Mesothelial cell of epicardium (in vitro differentiated cells): ENCODE measurements at places on chromosomes 1 and 21.

GRCh38 chr1:202144402-202145067 is at the start of gene ARL8A:
TSS of gene ARL8A (minus strand) at chr1:202144737. CDS start at chr1:202144572, 165 bp downstream.
- DNase-seq: peak; percentile 80

DNA sequence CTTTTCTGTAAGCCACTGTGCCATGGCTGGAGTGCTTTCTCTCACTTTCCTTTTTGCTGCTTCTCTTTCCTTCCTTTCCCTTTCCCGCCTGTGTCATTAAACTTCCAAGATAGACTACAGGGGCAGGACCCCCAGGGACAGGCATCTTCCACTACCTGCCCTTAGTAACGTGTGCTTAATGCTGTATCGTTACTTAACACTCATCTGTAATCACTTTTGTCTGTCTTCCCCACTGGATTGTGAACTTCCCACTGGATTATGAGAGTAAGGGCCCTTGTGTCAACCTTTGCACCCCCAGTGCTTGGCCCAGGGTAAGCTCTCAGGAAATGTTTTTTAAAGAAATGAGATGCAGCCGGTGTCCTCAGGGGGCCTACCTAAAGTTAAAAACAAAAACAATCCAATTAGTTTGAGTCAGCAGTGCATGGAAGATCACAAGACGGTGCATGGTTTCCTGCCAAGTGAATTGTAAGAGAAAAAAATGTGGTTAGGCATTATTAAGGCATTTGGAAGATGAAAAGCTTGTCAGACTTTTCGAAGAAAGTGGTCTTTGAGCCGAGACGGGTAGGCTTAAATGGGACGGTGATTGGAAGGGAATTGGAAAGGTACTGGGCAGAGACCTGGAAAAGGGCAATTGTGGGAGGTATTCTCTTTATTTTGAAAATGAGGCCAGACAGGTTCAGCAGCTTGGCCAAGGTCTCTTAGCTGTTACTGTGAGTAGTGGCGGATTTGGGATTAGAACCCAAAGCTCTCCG is 958 bp downstream of the LYPLAL1 start:
- DNase-seq: no peak

GRCh38 chr1:66848193-66848592 is 47.1 kb upstream of the INSL5 start:
- no peak for DNase-seq

DNA sequence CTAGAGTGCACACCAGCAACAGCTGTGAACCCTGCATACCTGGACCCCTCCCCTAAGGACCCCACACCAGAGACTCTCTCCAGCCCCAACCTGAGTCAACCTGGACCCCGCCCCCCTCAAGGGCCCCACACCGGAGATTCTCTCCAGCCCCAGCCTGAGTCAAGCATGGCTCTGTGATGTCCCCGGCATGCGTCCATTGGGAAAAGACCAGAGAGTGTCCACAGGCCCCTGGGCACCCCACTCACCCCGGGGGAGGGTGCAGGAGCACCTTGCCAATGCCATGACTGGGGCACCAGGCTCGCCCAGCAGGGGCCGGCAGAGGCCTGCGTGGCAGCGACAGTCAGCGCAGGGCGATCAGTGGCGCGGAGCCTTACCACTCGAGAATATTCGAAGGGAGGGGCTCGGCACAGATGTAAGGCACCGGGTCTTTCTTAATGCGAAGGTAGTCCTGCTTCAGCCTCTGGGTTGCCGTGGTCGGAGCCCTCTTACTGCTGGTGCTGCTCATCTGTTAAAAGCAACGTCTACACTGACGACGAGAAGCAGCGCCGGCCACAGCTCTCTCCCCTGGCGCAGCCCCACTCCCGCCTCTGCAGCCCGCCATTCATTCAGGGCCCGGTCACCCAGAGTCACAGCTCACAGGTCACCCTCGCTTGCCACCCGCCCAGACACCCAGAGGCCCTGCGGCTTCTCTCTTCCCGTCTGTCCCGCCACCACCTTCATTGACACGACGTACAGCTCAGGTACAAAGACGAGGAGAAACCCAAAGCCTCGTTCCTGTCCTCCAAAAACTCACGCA is 6.0 kb downstream of the UBE2J2 start:
- no peak for DNase-seq

DNA sequence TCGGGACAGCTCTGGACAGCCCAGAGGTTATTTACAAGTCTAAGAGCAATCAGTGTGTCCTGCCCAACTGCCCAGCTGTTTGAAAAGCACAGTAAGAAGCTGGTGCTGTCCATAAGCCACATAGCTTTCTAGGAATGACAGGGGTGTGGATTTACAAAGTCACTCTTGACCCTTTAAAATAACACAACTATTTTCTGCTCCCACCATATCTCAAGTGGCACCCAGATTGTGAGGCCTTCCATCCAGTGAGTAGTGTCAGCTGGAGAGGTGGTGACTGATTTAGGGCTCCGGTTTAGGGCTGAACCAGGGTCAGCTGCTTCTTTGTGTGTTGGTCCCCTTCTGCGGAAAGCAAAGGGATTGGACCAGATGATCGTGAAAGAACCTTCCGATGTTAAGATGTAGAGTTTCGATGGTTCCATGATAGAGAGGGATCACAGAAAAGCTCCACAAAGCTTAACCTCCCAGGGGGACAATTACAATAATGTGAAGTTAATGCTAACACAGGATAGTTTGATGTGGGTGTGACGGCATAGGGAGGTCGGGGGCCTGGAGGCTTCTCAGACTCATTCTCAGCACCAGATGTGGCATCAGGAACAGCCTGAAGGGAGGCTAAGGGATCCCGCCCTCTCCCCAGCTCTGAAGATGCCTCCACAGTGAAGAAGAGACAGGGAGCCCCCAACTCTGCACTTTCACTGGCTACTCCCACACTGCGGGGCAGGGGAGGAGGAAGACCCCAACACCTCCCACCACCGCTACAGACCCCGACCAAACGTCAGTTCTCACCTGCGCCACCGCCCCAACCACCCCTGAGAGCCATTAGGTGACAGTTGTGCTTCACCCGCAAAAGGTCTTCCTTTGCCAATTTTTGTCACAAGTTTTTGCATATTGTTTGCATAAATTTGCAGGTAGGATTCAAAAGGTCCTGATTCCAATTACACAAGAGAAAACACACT is 40.6 kb downstream of the LRRC3 start:
- DNase-seq: no peak

GRCh38 chr1:38029685-38030511 is 16.7 kb downstream of the POU3F1 start:
- DNase-seq: no peak

DNA sequence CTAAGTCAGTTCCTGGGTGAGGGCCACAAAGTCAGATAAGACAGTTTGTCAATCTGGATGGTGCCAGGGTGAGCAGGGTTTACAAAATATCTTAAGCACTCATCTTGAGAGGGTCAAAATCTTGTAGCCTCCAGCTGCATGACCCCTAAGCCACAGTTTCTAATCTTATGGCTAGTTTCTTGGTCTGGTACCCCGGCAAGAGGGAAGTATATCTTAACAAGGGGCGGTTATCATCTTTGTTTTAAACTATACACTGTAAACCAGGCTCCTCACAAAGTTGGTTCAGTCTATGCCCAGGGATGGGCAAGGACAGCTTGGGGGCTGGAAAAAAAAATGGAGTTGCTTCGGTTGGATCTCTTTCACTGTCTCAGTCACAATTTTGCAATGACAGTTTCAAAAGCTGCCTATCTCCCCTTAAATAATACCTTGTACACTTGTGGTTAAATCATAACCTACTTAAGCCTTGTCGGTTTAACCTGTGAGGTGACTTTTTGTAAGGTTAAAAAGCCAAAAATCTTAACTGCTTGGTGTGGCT is 7.8 kb upstream of the CD46 start:
- DNase-seq: no peak

DNA sequence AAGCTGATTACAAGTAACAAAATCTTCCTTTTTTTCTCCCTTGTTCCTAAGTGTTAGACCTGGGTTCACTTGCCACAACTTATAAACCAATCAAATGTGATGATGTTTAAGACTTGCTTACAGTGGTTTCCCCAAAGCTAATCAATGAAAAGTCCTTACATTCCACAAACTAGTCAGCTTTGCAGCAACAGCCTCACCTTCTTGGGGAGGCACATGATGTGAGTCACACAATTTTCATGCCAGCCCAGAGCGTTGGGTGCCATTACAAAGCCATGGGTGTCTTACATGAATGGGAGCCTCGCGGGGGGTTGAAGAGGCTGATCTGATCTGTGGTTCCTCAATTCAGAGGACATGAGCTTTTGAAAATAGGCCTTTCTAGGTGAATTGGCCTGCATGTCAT is 91.6 kb upstream of the UBE2U start:
- no peak for DNase-seq

GRCh38 chr1:21294266-21294989 is 4.2 kb upstream of the ECE1 start:
- DNase-seq: no peak

GRCh38 chr1:18178111-18178510 is 70.5 kb downstream of the IGSF21 start:
- DNase-seq: no peak

- no peak for DNase-seq
Observed at GRCh38 chr1:117821774-117822482, 107.5 kb downstream of the GDAP2 start.

- DNase-seq: no peak
Observed at GRCh38 chr1:6496890-6497214, 5.4 kb upstream of the PLEKHG5 start.

DNA sequence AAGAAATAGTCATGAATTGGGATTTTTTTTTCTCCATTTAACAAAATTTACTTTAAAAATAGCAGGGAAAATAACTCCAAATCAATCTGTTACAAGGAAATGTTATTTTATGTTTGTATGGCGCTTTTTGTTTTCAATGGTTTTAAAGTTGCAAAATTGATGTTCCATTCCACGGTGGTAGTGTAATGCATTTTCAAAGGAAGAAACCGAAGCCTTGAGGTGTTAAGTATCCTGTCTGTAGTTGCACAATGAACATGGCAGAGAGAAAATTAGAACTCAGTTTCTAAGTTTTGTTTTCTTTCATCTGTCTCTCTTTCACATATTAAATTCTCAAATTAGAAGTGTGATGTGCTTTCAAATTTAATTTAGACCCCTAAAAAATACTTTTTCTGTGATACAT is 841.8 kb downstream of the USP25 start:
- DNase-seq: no peak
